ENCODE measurements at places on chromosomes 1 and 21. TPM values are rescaled to one million over a fixed set of nuclear protein-coding genes. Genes with fewer than 3 reads are reported as not detected.

- no peak for DNase-seq
Observed at GRCh38 chr1:206142011-206142410, 24.8 kb upstream of the AVPR1B start.

SLAMF9 gene
- total RNA-seq = 0.28 TPM

- DNase-seq = peak; percentile 11
Observed at GRCh38 chr1:33586106-33586505, 113.7 kb downstream of the ZSCAN20 start.

DNA sequence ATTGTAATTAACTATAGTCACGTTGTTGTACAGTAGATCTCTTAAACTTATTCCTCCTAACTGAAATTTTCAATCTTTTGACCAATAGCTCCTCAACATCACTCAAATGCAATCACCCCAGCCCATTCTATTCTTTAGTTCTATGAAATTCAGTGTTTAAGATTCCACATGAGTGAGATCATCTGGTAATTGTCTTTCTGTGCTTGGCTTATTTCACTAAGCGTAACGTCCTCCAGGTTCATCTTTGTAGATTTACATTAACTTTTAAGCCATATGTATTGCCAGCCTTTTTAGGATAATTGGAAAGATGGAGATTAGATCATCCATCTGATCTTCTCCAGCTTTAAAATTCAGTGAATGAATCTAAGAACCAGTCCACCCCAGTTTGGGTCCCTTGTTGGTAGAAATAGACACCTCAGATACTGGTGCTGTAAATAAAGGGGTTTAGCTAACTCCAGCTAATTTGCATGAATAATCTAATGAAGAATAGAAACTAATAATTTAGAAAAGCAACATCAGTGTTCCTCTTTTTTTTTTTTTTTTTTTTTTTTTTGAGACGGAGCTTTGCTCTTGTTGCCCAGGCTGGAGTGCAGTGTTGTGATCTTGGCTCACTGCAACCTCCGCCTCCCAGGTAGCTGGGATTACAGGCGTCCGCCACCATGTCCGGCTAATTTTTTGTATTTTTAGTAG, 7.0 kb downstream of the S100A10 start:
- DNase-seq = no peak

GRCh38 chr21:45523411-45524101, 18.7 kb downstream of the SLC19A1 start:
- DNase-seq = no peak

GRCh38 chr1:97603776-97604175, 317.1 kb downstream of the DPYD start:
- peak; percentile 67 for DNase-seq
